Left colon (tissue), 2 donors: ENCODE measurements at places on chromosomes 11 and 22. TPM values are rescaled to one million over a fixed set of nuclear protein-coding genes. Genes with fewer than 3 reads are reported as not detected.

Gene NPAS4
- 0.39 TPM for total RNA-seq

Gene OR52N4
- not detected for total RNA-seq

Gene OR2AG2
- 0.11 TPM for total RNA-seq

Gene PATE4
- not detected for total RNA-seq

Gene SLC5A1
- 53.6 TPM for total RNA-seq

Gene TMEM191C
- 3.3 TPM for total RNA-seq

Gene TRIOBP
- 87.2 TPM for total RNA-seq

Gene KRTAP5-2
- total RNA-seq = not detected

Gene CDC42BPG
- 45.5 TPM for total RNA-seq

Gene RAG2
- not detected for total RNA-seq

Gene OAF
- total RNA-seq = 180 TPM

Gene LRRC4C
- total RNA-seq = 0.31 TPM

Gene APLP2
- total RNA-seq = 349 TPM

Gene CHCHD10
- total RNA-seq = 413 TPM

Gene TP53AIP1
- total RNA-seq = 0.20 TPM

Gene AQP11
- total RNA-seq = 7.1 TPM
